ENCODE measurements at places on chromosomes 16 and 17. TPM values are rescaled to one million over a fixed set of nuclear protein-coding genes. Genes with fewer than 3 reads are reported as not detected.
A peak's percentile ranks its signal among the peaks of the same experiment; 100 is the strongest.

- no peak for ATAC-seq
These were observed 904 bp downstream of the SLC6A2 start for GRCh38 chr16:55656691-55657092.

DNA sequence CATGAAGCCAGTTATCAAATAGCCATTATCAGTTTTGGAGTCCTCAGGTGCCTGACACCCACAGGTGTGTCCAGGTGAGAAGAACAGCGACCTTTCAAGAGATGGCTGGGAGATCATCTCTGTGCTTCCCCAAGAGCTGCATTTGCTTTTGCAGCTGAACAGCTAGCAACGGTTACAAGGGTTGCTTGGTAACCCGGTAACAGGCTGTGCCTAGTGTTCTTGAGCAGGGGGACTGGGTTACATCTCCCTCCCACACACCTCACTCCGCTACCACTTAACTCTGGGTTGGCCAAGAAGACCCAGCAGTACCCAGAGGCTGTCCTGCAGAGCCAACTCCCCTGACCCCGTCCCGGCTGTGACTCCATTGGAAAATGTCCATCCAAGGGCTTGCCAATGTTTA lies 147.0 kb downstream of the SLC39A11 start:
- ATAC-seq = no peak

DNA sequence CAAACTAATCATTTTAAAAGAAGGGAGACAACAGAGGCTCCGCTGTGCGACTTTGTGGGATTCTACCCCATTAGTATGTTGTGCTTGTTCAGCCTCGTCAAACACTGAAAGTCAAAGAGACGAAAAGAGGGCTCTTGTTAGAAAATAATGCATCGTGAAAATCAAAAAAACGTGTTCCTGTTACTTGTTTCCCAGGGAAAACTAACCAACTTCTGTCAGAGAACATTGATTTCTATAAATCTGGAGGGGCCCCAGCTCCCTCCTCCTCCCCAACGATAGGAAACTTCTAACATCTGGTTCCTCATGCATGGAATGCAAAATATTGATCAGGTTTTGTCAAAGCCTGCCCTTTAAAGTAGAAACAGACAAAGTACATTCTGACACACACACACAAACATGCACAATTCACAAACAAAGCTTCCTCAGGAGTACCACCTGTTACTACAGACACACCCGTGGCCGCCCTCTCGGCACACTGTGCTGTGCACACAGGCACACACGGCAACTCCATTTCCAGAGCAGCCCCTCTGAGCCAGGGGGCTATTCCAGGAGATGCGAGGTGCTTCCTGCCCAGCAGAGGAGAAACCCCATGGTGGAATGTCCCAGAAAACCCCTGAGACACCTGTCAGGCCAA lies 151.3 kb downstream of the ZFHX3 start:
- no peak for ATAC-seq

GRCh38 chr16:72467157-72467759 lies 295.3 kb upstream of the PMFBP1 start:
- ATAC-seq = no peak

GRCh38 chr16:72182976-72183375 lies 11.0 kb upstream of the PMFBP1 start:
- ATAC-seq = no peak

DNA sequence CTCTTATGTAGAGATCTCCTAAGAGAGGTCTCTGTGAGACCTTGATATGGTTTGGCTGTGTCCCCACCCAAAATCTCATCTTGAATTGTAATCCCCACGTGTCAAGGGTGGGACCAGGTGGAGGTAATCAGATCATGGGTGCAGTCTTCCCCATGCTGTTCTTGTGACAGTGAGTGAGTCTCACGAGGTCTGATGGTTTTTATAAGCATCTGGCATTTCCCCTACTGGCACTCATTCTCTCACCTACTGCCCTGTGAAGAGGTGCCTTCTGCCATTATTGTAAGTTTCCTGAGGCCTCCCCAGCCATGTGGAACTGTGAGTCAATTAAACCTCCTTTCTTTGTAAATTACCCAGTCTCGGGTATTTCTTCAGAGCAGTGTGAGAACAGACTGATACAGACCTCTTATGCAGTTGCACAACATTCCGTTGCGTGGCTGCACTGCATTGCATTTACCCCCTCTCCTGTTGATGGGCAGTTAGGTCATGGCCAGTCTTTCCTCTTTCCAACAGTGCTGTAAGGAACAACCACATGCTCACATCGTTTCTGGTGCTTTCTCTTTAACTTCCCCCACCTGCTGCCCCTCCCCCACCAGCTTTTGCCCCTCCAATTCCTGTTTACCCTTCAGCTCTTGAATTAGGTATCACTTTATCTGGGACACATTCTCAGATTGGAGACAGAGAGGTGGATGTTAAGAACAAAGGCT lies 43.6 kb upstream of the MED9 start:
- ATAC-seq = no peak

DNA sequence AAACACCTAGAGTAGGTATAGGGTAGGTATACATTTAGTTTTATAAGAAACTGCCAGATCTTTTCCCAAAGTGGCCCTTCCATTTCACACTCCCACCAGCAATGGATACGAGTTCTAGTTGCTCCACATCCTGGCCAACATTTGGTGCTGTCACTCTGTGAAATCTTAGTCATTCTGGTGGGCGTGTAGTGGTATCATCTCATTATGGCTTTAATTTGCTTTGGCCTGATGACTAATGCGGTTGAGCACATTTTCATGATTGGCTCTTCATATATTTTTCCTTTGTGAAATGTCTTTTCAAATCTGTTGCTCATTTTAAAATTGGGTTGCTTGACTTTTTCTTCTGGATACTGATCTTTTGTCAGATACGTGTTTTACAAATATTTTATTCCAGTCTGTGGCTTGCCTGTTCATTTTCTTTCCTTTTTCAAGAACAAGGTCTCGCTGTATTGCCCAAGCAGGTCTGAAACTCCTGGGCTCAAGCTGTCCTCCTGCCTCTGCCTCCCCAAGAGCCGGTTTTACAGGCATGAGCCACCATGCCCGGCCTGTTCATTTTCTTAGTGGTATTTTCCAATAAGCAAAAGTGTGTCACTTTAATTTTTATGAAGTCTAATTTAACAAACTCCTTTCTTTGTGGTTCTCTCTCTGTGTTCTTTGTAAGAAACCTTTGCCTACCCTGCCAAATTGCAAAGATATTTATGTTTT lies 192.4 kb downstream of the SEC14L1 start:
- peak; percentile 58 for ATAC-seq

DNA sequence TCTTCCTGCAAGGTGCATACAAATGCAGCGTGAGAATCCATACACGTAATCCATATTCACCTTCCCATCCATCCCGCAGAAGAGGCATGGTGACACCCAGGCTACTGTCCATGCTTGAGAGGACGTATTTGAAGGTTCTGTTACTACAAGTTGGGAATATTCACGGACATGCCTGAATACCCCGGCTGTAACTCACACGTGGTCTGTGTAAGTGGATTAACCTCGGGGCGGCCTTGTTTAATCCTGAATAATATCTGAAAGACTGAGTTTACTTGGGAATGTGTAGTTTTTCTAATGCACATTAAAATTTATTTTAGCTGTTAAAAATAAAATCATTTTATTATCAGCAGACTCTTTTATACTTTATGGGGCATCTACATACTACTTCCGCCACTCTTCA lies 13.1 kb downstream of the CPSF4L start:
- ATAC-seq = no peak

GRCh38 chr17:61463316-61464129 lies 11.3 kb downstream of the TBX4 start:
- ATAC-seq = no peak

DNA sequence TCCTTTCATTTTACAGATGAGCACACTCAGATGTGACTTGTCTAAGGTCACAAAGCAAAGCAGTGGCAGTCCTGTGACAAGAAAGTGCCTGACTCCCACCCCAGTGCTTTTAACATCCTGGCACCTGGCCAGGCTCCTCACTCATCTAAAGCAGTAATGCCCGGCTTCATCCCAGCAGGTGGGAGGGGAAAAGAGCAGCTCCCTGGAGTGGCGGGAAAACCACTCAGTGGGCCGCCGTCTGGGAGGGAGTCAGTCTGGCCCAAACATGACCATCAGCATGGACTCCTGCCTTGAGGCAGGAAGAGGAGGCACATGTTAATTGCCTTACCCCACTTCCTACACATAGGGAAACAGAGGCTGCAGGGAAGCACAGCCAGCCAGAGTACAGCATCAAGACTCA lies 2.6 kb downstream of the PCGF2 start:
- ATAC-seq = no peak

Gene UBFD1
- total RNA-seq = 27.3 TPM

Gene ZSCAN10
- not detected for total RNA-seq

Gene FBXO39
- 0.68 TPM for total RNA-seq

Gene RUNDC3A
- total RNA-seq = 6.0 TPM

Gene MYH13
- total RNA-seq = 0.16 TPM

Gene VTN
- total RNA-seq = 0.60 TPM

Gene CCDC40
- total RNA-seq = 0.72 TPM
